Activated CD4-positive, alpha-beta T cell treated with anti-CD3 and anti-CD28 coated beads for 1 hour (primary cell): ENCODE measurements at places on chromosomes 5 and 9.

DNA sequence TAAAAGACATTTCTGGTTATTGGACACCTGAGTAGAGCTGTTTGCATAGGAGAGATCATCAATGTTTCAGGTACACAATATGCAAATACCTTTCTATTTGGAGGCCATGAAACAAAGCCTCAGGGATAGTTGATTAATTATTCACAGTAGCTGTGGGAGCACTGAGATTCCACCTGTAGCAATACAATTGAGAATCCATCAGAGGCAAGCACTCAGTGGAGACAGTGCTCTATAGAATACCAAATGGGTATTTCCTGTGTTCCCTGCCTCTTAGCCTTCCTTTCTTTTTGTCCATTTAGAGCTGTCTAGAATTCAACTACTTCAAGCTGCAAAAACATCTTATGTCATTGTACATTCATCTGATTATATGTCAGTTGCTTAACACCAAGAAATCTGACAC, 1754.0 kb upstream of the ACO1 start:
- no peak for DNase-seq

- no peak for DNase-seq
These were observed 20.6 kb downstream of the DYNC2I2 start for GRCh38 chr9:128636024-128636390.

DNA sequence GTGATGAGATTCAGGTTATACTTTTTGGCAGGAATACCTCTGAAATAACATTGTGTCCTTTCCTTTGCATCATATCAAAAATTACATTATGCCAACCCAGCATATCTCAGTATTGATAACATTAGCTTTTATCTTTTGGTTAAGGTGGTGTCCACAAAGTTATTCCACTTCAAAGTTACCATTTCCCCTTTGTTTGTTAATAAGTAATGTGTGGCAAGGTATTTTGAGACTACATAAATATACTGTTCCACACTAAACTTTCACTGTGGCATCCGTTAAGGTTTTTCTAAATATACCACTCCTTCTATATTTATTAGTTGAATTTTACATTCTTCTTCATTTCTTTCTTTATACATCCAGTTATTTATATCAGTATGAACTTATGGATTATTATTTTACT, 14.1 kb upstream of the ARHGEF37 start:
- DNase-seq: no peak

GRCh38 chr9:88072831-88073375, 65.4 kb downstream of the SPATA31C2 start:
- DNase-seq: no peak

GRCh38 chr9:76037587-76038225, 147.2 kb downstream of the PCSK5 start:
- no peak for DNase-seq

DNA sequence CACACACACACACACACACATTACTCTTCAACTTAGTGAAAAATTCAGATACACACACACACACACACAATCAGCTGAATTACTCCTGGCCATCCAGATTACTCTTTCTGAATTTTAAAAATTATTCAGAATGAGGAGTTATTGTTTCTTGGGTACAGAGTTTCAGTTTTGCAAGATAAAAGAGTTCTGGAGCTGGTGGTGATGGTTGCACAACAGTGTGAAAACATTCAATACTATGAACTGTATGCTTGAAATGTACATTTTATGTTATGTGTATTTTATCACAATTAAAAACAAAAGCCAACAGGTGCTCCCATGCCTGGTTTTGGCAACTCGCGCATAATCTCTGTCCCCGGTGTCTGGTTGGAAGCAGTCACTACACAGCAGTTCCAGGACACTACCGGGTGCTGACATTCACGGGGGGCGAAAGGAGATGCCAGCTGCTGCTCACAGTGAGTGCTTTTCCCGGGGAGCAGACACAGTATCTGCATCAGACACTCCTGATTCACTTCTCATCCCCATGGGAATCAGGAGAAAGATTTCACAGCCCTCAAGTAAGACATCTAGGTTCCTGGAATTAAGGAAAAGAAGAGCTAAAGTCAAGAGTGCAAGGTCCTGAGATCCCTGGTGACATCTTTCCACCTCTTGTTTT, 55.7 kb downstream of the LHFPL2 start:
- no peak for DNase-seq

GRCh38 chr9:96483733-96484390, 33.9 kb downstream of the HABP4 start:
- no peak for DNase-seq

GRCh38 chr5:94081088-94081487, 339.7 kb upstream of the POU5F2 start:
- no peak for DNase-seq

DNA sequence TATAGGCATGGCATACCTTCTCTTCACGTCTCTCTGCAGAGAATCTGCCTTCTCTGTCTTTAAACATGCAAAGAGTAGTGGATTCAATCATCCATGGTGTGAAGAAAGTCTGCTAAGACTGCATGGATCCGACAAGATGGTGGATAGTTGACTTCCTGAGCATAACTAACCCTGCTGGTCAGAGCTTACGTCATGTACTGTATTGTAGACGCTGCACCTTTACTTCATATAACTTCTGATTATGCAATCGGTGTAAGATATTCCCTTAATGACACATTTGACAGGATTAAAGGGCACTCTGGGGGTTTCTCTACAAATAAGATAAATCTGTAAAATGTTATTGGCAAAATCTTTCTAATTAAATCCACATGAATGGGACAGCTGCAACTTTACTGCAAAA, 240.3 kb upstream of the NREP start:
- no peak for DNase-seq

GRCh38 chr5:107356891-107357290, 313.8 kb downstream of the EFNA5 start:
- DNase-seq: no peak

DNA sequence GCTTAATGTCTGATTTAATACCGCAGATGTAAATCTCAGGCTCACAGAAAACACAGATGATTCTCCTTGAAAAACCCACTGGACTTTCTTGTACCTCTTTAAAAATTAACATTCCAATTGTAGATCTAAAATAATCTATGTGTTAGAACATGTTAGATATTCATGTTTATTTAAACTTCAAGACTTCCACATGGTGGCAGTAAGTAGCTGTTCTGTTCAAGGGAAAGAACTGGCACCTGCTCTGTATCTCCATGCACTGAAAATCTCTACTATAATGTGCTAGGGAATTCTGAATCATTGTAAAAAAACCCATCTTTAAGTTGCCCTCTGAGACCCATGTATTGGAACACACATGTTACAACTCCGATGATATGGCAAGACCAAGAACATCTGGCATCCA, 366.9 kb downstream of the DMRTA1 start:
- no peak for DNase-seq

- no peak for DNase-seq
These were observed 1606.2 kb upstream of the NUDT12 start for GRCh38 chr5:105168806-105169205.

- no peak for DNase-seq
These were observed 27.9 kb downstream of the C1QTNF2 start for GRCh38 chr5:160342413-160342941.

DNA sequence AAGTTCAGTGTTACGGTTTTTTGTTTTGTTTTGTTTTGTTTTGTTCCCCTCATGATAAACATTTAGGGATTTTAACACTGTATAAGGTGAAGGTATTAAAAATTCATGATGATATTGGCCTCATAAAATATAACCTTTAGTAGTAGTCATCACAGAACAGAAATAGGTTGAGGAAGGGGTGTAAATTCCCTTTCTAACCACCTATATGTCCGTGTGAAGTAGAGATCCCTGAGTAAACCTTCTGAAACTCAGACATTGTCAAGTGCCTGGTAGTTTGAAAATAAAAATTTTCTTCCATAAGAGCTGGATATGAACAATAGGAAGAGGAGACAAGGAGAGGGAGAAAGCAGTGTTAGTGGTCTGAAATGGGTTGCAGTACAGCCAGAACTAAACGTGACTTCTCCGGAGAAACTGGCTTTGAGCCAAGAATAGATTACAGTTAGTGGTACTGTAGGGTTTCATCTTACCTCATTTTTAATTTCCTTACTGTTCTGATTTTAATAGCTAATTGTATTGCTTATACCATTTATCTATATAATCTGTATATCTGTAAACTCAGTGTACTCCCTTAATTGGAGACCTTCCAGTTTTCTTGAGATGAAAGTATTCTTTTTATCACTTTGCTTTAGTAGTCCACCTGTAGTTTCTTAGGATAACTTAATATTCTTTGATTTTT, 18.3 kb downstream of the UGCG start:
- no peak for DNase-seq

DNA sequence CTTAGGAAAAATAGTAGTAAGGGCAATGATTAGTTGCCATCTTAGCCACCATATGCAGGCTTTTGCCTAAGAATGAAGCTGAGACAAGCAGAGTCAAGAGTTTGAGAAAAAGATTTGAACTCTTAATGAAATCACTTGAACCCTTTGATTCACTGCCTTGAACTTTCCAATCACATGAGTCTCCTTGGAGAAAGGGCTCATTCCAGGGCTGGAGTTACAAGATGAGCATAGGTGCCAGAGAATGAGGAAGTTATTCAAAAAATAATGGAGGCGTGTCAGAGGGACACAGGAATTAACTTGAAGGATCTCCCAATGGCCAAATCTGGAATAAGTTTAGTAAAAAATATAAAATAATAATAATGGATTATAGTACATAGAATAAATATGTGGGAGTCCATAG, 35.3 kb downstream of the MAT2B start:
- DNase-seq: no peak
